Body of pancreas (tissue), 4 donors: ENCODE measurements at places on chromosomes 5 and 9. TPM values are rescaled to one million over a fixed set of nuclear protein-coding genes. Genes with fewer than 3 reads are reported as not detected.

- peak; percentile 47 for DNase-seq
These were observed 31.0 kb downstream of the GOLGA2 start for GRCh38 chr9:128244837-128245231.

DNA sequence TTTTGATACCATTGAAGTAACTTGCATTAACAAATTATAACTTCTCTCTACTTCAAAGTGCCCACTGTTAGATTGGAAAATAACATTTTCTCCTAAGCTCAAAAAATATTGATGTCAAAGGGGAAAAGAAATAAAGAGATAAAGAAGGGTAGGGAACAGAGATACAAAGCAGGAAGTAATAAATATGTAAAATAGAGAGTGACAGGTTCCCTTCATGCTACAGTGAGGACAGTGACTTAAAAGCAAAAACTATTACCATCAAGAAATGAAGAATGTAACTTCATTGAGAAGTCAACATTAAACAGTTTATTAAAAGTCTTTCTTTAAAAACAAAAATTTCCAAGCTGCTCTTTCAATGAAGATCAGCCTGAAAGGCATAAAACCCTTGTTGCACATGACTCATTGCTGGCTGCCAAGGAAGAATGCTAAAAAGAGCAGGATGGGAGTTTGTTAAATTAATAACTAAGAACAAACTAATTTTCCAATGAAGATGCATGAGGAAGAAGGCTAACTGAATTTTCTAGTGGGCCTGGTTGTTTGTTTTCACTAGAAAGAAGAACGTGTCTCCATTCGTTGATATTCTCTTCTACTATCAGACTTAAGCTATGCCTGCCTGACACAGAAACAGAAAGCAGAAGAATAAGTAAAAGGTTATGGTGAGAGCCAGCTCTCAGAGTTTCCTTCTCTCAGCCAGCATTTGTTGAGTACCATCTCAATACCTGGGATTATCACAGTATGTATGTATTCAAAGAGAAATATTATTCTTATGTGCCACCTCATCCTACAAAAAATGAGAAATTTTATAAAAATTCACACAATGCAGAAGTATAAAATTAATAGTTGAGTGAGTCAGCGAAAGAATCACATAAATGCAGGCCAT, 197.8 kb upstream of the NREP start:
- DNase-seq = no peak

DNA sequence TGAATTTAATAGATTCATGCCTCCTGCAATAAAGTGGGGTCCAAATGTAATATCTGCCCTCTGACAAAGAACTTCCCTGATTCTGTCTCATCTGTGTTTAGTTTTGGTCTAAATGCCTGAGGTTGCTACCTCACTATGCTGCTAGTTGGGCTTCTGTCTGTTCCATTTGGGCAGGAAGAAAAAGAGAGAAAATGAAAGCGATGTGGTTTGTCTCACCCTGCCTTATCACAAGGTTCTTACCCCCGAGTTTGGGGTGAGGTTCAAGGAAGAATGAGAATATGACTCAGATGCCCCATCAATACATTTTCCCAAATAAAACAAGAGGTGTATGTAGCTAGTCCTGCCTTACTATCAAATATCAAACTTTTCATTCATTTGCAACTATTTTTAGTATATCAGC, 132.1 kb upstream of the MTAP start:
- DNase-seq = no peak

DNA sequence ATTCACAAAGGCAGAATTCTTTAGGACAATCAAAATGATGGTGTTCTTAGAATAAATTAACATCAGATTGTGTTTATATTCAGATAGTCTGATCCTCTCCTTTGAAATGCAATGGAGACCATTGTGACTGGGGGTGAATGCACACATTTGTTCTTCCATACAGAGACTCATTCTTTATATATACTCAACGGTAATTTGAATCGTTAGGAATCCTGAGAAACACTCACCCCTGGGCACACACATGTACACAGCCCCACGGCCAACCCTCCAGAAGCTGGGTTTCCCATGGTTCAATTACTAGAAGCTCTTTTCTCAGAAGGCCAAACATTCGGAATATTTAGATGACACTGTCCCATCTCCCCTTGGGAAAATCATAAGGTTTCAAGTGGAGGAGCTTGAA, 57.5 kb upstream of the EPB41L4B start:
- no peak for DNase-seq

DNA sequence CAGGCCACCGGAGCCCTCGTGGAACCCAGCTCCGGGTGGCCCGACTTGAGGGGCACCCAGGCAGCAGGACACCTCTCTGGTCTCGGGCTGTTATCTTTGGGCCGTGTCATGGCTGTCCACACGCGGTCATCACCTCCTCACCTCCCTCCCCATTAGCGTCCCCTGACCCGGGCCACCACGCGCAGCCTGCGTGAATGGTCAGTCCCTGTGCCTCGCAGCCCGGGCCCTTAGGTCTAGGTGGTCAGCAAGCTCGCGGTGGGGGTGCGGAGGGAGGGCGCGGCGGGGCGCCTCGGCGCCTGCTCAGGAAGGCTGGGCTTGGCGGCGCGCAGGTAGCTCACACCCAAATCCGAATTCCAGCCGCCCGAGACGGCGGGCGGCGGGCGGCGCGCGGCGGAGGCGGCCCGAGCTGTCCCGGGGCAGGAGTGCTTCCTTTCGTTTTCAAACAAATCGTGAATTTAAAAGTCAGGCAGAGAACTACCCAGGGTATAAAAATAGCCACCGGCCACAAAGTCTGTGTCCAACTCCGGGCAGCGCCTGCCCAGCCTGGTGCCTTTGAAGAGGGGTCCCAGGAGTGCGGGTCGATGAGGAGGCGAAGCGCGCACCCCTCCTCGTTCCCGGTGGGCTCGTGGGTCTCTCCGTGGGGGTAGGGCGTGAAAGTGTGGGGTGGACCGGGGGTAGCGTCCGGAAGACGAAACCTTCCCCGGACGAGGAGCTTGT, 1.0 kb upstream of the RXRA start:
- DNase-seq = peak; percentile 57

- DNase-seq = no peak
These were observed 242.9 kb upstream of the IRX1 start for GRCh38 chr5:3352711-3353110.

DNA sequence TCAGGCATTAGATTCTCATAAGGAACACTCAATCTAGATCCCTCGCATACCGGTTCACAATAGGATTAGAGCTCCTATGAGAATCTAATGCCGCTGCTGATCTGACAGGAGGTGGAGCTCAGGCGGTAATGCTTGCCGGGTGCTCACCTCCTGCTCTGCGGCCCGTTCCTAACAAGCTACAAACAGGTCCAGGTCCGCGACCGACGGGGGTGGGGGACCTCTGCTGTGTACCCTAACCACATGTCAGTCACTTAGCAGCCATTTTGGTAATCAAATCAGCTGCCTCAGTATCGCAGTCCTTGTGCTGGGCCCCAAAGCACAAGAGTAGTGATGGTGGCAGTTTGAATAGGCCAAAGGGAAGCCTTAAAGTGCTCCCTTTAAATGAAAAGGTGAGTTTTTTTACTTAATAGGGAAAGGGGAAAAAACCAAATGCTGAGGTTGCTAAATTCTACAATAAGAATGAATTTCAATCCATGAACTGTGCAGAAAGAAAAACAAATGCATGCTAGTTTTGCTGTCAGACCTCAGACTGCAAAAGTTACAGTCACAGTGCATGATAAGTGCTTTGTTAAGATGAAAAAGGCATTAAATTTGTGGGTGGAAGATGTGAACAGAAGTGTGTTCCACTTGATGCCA, 67.0 kb upstream of the TNPO1 start:
- no peak for DNase-seq

EPB41L4B gene
- 122 TPM for total RNA-seq

MEGF10 gene
- under 0.01 TPM for total RNA-seq

POLR1E gene
- 15.0 TPM for total RNA-seq
